ENCODE measurements at places on chromosomes 6 and 20. TPM values are rescaled to one million over a fixed set of nuclear protein-coding genes. Genes with fewer than 3 reads are reported as not detected.

CAP2 gene
- total RNA-seq: not detected

ULBP1 gene
- 2.1 TPM for total RNA-seq

- H3K4me3 ChIP-seq: no peak overlapping the region
- H3K36me3 ChIP-seq: no peaks in the 10 kb centered on the region
- no peak overlapping the region for H3K27ac ChIP-seq
- no peak for DNase-seq
Observed at GRCh38 chr6:2909718-2910117, 6.6 kb upstream of the SERPINB9 start.

- DNase-seq: no peak
- no peaks in the 10 kb centered on the region for H3K27me3 ChIP-seq
- H3K36me3 ChIP-seq: no peaks in the 10 kb centered on the region
- no peak overlapping the region for H3K27ac ChIP-seq
Observed at GRCh38 chr6:3405182-3405518, 51.7 kb downstream of the SLC22A23 start.

Data from activated CD4-positive, alpha-beta memory T cell treated with anti-CD3 and anti-CD28 coated beads, Interleukin-2, amount 10 ng/mL, durations not matched to agents 7 days and 5 days (primary cell).